Stomach (tissue), 19 donors: ENCODE measurements at places on chromosomes 5 and 9. TPM values are rescaled to one million over a fixed set of nuclear protein-coding genes. Genes with fewer than 3 reads are reported as not detected.

GRCh38 chr9:79757074-79757473 is 185.3 kb downstream of the TLE4 start:
- DNase-seq, result no peak

The BSPRY gene
- 15.8 TPM for total RNA-seq

- DNase-seq, result no peak
Measured at GRCh38 chr9:70085241-70085640, 41.6 kb downstream of the MAMDC2 start.

The IDNK gene
- 2.6 TPM for total RNA-seq

The CYSRT1 gene
- not detected for total RNA-seq

The ADAMTS2 gene
- 34.5 TPM for total RNA-seq

GRCh38 chr9:87891754-87892153 is 9.1 kb downstream of the SPATA31E1 start:
- no peak for DNase-seq

The PCDHGA5 gene
- total RNA-seq, result 2.3 TPM

DNA sequence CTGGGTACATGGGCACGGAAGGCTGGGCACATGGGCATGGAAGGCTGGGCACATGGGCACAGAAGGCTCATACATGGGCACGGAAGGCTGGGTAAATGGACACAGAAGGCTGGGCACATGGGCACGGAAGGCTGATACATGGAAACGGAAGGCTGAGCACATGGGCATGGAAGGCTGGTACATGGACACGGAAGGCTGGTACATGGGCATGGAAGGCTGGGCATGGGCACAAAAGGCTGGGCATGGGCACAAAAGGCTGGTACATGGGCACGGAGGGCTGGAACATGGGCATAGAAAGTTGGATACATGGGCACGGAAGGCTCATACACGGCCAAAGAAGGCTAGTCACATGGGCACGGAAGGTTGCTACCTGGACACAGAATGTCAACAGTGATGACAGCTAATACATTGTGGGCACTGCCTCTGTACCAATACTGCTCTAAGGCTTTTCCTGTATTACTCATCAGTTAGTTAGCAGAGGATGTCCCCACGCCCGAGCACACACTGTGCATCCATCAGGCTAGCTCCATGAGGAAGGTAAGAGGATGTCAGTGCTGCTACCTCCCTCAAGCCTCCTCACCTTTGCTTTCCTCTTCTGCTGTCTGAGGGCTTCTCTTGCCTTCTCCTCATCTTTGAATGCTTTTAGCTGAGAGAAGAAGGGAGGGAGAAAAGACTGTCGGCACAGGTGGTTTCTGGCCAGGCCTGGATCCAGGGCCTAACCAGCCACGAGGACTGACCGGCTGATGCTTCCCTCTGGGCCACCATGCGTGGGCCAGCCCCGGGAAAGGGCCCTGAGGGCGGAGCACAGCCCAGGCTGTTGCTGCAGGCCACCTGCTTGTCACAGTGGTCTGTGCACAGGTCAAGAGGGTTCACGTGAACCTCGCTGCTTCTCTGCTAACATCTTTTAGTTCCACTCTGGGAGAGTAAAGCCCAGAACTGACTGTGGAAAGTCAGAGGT is 14.3 kb downstream of the GPX3 start:
- no peak for DNase-seq

The TSSK1B gene
- total RNA-seq, result 0.18 TPM

DNA sequence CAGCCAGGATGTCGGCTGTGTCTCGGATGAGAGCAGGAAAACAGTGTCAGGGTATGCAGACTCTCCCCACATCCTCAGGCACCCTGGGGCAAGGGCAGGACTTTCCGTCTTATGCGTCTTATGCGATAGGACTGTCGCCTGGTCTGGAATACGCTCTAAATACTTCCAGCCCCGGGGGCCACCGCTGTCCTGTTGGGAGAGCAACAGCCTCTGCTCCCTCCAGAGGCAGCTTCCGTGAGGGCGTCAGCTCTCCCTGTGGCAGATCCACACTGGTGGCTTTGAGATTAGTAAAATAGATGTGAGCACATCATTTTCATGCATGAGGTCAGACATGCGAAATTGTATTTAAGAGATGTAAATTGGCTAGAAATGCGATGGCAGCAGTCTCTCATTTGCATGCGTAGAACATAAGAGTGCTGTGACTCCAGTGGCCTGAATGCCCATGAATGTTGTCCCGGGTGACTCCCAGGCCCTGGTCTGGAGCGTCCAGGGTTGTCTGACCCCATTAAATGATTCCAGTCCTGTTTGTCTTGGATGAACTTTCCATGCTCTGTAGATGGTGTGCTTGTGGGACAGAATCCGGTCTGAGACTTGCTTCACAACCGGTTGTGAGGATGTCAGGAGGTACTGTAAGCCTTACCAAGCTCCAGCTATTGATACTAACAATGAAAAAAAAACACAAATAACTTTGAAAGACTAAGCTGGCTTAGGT is 228.2 kb downstream of the SYK start:
- DNase-seq, result no peak

- peak; percentile 73 for DNase-seq
Measured at GRCh38 chr5:1112596-1113331, 901 bp upstream of the SLC12A7 start.

DNA sequence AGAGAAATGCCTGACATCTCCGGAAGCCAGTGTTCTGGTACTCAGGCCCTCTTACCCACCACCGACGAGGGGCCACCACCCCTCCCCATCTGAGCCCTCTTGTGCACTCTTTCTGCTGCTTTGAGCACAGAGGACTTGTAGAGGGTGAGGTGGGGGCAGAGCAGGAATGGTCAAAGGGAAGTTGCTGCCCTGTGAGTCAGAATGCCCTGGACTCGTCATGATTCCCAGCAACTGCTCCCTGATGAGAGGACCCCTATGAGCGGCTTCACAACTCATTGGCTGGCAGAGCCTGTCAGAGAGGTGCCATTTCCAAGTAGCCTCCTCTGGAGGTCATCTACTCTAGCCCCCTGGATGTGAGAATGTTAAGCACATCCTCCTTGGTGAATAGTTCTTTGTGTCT is 845 bp downstream of the ECSCR start:
- DNase-seq, result no peak

The CARD6 gene
- 28.4 TPM for total RNA-seq
